ENCODE measurements at places on chromosomes 16 and 17. TPM values are rescaled to one million over a fixed set of nuclear protein-coding genes. Genes with fewer than 3 reads are reported as not detected.

Gene SEPTIN1
- 5.4 TPM for polyA plus RNA-seq

Gene AURKB
- 22.6 TPM for polyA plus RNA-seq

Gene MYOCD
- polyA plus RNA-seq = 12.2 TPM

Gene TMEM235
- polyA plus RNA-seq = 0.10 TPM

Gene BAHCC1
- polyA plus RNA-seq = 21.9 TPM

Gene SLC16A6
- 0.27 TPM for polyA plus RNA-seq

Gene HIC1
- polyA plus RNA-seq = 15.9 TPM

GRCh38 chr16:82340531-82340930 lies 170.5 kb upstream of the MPHOSPH6 start:
- DNase-seq = no peak

- DNase-seq = no peak
These were observed 66.5 kb downstream of the IGF2BP1 start for GRCh38 chr17:49063652-49064051.

DNA sequence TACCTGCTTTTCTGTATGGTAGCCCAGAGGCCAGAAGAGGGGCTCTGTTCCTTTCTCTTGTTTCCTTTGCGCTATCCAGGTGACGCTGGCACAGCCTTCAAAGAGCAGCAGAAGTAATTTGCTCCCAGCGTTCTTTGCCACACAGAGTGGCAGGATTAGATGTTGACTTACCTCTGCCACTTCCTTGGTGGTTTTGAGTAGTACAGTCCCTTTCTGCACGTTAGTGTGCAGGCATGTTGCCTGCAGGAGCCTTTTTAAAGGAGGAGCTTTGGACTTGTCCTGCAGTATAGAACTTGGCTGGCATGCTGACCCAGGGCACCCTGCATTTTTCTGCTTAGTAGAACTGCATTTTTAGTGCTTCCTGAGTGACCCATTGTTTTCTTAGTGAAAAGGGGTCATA lies at the start of gene ABCC11:
Gene ABCC11, minus strand, starts transcription at position 229 of the 400 bp plus-strand sequence. CDS start 15,618 bp downstream, outside the sequence.
- DNase-seq = no peak

- DNase-seq = no peak
These were observed 43.5 kb upstream of the VPS4A start for GRCh38 chr16:69267633-69268032.

DNA sequence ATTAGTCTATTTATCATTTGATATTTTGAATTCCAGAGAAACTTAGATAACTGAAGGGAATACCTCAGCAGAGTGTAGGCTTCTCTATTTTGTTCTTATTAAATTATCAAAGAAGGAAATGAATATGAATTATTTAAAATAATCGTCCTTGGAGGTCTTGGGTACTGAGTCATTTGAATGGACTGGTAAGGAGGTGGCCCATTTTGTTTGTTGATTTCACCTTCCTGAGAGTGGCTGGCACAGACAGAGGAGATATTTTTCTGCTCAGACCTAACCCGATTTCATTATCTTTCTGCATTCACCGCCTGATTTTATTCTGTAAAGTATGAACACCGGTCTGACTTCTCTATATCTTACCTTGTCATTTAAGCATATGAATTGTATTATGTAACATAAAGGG lies 88.0 kb downstream of the USP22 start:
- no peak for DNase-seq

GRCh38 chr17:62880120-62880519 lies 72.0 kb upstream of the MARCHF10 start:
- DNase-seq = no peak

DNA sequence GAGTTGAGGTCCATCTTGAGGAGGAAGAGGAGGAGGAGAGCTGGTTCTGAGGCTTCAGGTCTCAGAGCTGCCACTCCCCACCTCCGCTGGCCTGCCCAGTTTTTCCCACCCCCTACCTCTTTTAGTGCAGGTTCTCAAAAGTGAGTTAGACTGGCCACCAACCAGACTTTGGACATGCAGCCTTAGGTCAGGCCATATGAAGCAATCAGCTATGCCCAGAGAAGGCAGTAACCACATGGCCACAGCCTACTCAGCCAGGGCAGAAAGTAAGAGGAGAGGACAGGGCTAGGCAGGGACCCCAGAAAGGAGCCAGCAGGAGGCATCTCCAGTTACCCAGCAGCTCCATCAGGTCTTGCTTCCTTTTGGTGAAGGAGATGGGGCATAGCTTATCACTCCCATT lies 9.0 kb downstream of the MYO15A start:
- DNase-seq = no peak

GRCh38 chr17:38556239-38556638 lies 49.5 kb downstream of the SRCIN1 start:
- no peak for DNase-seq

- no peak for DNase-seq
These were observed 19.8 kb downstream of the MPG start for GRCh38 chr16:97822-98221.

GRCh38 chr16:85428168-85428898 lies 184.8 kb upstream of the GSE1 start:
- no peak for DNase-seq

DNA sequence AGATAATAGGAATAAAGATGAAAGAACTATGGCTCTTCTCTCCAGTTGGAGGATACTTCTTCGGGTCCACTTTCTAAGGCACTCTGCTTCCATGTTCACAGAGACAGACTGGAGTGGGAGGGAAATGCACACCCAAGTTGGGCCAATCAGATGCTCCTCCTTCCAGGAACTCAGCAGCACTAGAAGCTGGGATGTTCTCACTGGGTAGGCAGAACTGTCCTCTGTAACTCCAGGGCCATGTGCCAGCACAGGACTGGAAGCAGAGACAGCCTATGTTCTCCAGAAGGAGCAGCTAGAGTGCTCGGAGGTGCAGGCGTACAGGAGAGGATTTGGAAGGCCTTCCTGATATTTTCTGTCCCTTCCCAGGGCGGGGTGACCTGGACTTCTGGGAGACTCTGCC lies 49.9 kb upstream of the SREBF1 start:
- DNase-seq = no peak

GRCh38 chr16:68960910-68961309 lies 117.6 kb downstream of the TANGO6 start:
- no peak for DNase-seq

GRCh38 chr17:28746611-28747050 lies 2.8 kb downstream of the TRAF4 start:
- peak; percentile 70 for DNase-seq

- no peak for DNase-seq
These were observed 192.4 kb upstream of the GSE1 start for GRCh38 chr16:85420501-85421337.

GRCh38 chr16:63575041-63575440 lies 1538.8 kb upstream of the CDH8 start:
- DNase-seq = no peak

DNA sequence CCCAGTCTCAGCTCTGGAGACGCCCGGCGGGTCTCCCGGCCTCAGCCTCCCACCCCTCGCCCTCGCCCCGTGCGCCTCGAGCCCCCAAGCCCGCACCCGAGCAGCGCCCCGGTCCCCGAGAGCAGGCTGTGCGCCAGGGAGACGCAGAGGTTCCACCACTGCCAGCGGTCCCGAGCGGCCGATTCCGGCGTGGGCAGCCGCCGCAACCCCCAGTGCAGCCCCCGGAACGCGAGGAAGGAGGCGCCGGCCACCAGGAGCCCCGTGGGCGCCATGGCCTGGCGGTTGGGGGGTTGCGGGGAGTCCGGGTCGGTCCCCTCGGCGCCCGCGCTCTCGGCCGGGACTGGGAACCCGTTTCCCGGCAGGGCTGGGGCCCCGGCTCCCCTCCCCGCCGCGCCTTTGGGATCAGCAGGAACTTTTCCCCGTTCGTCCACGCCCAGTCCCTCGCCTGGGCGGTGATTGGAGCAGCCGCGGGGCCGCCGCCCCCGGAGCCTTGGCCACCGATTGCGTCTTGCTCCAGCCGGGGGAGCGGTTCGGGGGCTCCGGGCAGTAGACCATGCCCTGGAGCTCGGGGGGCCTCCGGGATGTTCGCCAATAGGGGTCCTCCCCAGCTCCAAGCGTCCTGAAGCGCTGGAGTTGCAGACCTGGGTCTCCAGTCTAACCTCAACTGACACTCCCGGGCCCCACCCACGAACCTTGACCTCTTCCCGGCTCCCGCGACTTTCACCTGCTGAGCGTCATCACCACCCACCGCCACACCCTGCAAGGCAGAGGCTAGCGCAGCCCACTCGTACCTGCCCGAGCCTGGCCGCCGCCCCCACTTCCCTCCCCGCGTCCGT lies at the start of gene TLCD2:
Gene TLCD2, minus strand, starts transcription at position 407 of the 836 bp plus-strand sequence. Its CDS starts 135 bp downstream, at position 272.
- DNase-seq = peak; percentile 81

DNA sequence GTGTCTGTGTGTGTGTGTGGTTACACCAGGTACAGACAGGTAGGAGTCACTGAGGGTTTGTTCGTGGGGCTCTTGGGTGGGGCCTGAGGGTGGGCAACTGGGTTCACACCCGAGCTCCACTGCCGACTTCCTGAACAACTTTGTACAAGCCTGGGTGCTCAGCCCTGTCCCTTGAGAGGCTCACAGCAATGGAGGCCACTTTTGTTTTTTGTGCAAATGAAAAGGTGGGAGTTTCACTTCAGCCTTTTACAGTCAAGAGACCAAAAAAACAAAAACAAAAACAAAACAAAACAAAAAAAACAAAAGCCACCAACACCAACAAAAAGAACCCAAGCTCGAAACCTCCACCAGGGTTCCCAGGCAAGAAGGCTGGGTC lies 2.4 kb downstream of the RHBDF2 start:
- no peak for DNase-seq

DNA sequence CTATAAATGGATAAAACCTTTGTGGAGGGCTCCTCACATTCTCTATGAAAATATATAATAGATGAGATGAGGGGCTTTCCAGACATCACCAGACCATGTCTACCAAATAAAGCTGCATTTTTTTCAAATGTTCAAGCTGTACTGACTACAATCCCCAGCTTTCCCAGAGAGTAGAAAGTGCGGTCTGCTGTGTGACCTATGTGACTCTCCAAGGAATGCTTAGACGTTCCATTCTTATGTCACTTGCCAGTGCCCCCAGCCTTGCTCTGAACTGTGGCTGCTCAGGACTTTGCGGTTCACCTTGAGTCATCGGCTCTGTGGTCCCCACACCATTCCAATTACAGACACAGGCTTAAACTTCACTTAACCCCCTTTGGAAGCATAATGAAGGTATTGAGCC lies 47.8 kb upstream of the SCNN1B start:
- DNase-seq = no peak

DNA sequence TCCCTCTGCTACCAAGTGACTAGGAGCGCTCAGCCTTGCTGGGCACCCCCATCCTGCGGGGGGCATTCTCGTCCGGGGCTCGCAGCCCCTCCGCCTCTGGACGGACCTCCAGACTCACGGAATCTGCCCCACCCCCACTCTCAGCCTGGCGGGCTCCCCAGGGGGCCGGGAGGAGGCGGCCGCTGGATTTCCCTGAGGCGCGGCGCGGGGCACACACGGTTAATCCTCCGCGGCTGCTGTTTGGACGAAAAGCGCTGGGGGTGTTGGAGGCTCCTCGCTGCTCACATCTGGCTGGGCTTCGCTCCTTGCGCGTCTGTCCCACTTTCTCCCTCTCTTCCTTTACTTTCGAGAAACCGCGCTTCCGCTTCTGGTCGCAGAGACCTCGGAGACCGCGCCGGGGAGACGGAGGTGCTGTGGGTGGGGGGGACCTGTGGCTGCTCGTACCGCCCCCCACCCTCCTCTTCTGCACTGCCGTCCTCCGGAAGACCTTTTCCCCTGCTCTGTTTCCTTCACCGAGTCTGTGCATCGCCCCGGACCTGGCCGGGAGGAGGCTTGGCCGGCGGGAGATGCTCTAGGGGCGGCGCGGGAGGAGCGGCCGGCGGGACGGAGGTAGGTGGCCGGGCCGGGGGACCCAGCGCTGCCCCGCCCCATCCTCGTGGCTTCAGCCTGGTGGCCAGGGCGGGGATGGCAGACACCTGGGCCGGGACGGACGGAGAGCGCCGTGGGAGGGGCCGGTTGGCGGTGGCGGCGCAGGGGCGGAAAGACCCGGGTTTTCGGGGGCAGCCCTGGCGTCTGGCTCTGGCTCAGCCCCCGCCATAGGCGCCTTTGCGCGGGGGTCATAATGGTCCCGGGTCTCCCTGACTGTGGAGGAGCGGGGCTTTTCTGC lies at the start of gene C1QTNF1:
Gene C1QTNF1, plus strand, starts transcription at position 284 of the 886 bp plus-strand sequence. CDS start 19,800 bp downstream, outside the sequence.
- no peak for DNase-seq

DNA sequence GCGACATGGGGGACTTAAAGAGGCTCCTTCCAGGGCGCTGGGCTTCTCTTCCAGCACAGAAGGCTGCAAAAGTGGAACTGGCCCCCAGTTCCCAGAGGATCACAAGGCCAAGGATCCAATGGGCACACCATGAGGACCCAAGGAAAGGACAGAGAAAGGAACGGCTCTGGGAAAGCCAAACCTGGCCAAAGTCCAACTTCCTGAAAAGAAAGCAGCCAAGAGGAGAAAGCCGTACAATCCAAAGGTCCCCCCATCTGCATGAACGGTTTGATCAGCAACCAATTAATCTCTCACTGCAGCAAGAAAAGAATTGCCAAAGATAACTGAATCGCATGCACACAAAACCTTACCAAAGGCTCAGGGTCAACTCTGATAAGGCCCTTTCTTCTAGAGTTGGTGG lies 19.8 kb upstream of the ICAM2 start:
- DNase-seq = no peak

DNA sequence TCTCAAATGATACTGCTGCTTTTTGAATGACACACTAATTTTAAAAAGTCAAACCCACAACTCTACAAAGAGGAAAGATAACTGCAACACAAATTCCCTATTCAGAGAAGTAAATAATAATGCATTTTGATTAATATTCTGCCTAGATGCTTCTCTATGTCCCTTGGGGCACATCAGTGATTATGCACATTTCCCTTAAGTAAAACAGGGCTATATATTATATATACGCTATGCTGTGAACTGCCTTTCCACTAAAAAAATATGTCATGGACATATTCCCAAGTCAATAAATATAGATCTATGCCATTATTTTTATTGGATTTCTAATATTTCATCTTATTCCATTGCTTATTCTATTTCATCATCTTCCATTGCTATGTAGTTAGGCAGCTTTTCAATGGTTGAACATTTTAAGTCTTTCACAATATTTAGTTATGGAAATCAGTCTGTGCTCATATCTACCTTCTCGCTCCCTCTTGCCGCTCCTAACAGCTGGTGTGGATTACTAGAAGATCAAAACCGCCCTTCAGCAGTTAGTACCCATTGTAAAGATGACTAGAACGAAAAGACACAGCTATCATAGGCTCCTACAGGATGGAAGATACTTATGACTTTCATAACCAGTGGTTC lies 468.2 kb upstream of the GOT2 start:
- no peak for DNase-seq

- DNase-seq = no peak
These were observed 5.1 kb downstream of the HS3ST3B1 start for GRCh38 chr17:14305785-14306496.
